ENCODE measurements at places on chromosomes 6 and 20. TPM values are rescaled to one million over a fixed set of nuclear protein-coding genes. Genes with fewer than 3 reads are reported as not detected.

Gene NKAIN2
- not detected for total RNA-seq

Gene TFAP2D
- total RNA-seq, result not detected

Gene STK38
- total RNA-seq, result 27.6 TPM

Gene PI16
- total RNA-seq, result not detected

Gene FNDC11
- 0.02 TPM for total RNA-seq

Gene EPHA7
- 75.3 TPM for total RNA-seq
